ENCODE measurements at places on chromosomes 6 and 20. TPM values are rescaled to one million over a fixed set of nuclear protein-coding genes. Genes with fewer than 3 reads are reported as not detected.

DNA sequence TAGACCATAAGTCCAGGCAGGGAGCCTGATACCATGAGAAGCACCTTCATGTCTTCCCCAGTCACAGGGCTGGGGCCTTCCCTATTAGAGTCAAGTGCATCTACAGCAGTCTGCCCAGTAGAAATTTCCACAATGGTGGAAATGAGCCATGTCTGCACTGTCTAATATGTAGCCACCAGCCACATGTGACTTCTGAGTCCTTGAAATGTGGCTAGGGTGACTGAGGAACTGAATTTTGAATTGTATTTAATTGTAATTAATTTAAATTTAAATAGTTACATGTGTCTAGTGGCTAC, 300.2 kb downstream of the CLIC5 start:
- DNase-seq: no peak

- no peak for DNase-seq
Measured at GRCh38 chr20:19322061-19322985, 109.9 kb downstream of the SLC24A3 start.

DNA sequence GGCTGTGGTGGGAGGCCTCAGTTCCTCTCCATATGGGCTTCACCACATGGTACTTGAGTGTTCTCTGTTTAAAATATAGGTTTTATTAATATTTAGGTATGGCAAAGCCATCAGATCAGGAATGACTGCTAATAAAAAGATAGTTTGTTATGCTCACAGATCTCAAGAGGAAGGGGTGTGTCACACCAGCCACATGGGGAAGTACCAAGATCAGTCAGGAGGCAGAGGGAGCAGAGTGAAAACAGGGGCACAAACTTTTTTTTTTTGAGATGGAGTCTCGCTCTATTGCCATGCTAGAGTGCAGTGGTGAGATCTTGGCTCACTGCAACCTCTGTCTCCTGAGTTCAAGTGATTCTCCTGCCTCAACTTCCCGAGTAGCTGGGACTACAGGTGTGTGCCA, 92.1 kb upstream of the GCM1 start:
- DNase-seq: no peak

DNA sequence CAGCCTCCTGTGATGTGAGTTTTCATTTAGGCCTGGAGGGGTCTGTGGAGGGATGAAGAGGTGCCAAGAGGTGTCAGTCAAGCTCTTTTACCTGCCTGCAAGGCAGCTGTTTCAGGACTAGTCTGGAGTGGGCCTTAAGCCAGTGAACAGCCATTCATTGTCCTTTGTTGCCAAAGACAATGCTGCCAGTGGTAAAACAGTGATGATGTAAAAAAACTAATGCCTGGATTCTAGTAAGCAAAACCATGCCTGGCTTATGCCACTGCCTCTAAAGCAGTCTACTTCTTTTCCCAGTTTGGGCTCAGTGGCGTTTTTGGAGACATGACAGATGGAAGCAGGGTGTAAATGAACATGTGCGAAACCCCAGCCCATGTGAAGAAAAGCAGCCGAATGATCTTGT, 93.5 kb upstream of the KCNK16 start:
- DNase-seq: no peak

DNA sequence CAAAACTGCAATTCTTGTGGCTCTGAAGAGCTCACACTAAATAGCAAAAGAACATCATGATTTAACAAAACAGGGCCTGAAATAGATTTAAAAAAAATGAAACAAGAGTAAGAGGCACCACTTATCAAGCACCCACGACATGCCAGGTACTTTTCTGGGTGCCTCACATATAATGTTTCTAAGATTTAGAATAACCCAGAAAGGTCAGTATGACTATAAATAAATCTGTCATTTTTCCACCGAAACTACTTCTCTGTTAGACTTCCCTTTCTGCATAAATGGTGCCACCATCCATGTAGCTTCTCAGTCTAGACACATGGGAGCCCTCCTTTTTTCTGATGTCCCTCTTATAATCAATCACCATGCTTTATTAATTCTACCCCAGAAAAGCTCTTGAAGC, 652.4 kb upstream of the CHD6 start:
- DNase-seq: no peak

GRCh38 chr20:64102647-64103354, 4.6 kb downstream of the NPBWR2 start:
- DNase-seq: no peak

DNA sequence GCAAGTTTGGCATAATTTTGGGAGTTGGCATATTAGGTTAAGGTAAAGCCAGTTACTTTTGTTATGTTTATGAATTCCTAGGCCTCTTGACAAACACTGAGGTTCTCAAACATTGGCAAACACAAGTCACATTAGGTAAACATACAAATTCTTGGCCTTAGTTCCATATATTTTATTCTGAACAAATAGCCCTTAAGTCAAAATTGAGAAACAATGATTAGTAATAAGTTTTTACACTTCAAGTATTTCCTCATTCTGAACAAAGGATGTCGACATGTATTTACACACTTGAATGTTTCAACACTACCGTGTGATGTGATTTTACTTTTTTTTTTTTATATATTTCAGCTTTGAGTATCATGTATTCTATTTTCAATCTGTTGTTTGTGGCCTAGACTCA, 3.8 kb upstream of the ECHDC1 start:
- DNase-seq: no peak

The TMEM244 gene
- not detected for total RNA-seq

The EYA2 gene
- not detected for total RNA-seq

The RBPJL gene
- total RNA-seq: not detected

The LINC00237 gene
- total RNA-seq: not detected

The BEND3 gene
- 8.4 TPM for total RNA-seq

The HLA-DMA gene
- 0.47 TPM for total RNA-seq

The ZNF337 gene
- total RNA-seq: 2.8 TPM

The SLC17A2 gene
- not detected for total RNA-seq
